Lung (tissue), 17 donors: ENCODE measurements at places on chromosomes 6 and 20. TPM values are rescaled to one million over a fixed set of nuclear protein-coding genes. Genes with fewer than 3 reads are reported as not detected.
A peak's percentile ranks its signal among the peaks of the same experiment; 100 is the strongest.

DNA sequence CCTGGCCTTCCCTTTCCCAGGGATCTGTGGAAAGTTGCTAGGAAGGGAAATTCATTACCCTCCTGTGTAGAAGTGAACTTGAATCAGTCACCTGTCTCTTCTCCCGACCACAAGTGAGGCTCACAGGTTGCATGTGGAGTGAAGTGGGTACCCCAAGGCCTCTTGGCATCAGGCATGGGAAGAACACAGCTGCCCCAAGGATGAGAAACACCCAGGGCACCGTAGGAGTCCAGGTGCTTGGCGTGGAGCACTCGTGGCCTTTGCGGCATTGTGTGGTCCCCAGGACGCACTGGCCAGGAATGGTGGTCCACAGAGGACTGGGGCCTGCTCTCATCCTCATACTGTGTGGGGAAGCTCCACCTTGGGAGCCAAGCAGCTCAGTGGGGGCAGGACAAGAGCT lies 47.5 kb upstream of the VSX1 start:
- no peak for DNase-seq

DNA sequence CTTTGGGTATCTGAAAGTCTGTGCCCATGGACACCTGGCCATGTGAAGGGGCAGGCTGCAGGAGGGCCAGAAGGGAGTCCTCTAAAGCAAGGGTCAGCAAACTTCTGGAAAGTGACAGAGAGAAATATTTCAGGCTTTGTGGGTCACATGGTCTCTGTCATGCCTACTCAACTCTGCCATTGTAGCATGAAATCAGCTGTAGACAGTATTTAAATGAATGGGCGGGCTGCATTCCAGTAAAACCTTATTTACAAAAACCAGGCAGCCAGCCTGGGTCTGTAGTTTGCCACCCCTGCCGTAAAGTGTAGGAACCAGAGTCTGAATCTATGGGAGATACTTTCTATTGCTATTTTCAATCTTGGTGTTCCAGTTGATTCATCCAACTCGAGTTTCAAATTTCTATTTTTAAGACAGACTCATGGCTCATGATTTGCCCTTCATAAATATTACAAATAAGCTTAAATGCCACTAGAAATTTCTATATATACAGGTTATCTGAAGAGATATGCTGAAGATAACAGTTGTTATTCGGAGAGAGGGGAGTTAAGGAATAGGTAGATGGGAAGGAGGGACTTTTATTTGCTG lies 19.0 kb upstream of the ADGRF4 start:
- no peak for DNase-seq

TMEM244 gene
- polyA plus RNA-seq, result not detected

- DNase-seq, result peak; percentile 63
Measured at GRCh38 chr20:2692036-2692885, at the start of gene EBF4. Gene EBF4 (plus strand): TSS chr20:2692780. CDS start chr20:2693646, 866 bp downstream.

DNA sequence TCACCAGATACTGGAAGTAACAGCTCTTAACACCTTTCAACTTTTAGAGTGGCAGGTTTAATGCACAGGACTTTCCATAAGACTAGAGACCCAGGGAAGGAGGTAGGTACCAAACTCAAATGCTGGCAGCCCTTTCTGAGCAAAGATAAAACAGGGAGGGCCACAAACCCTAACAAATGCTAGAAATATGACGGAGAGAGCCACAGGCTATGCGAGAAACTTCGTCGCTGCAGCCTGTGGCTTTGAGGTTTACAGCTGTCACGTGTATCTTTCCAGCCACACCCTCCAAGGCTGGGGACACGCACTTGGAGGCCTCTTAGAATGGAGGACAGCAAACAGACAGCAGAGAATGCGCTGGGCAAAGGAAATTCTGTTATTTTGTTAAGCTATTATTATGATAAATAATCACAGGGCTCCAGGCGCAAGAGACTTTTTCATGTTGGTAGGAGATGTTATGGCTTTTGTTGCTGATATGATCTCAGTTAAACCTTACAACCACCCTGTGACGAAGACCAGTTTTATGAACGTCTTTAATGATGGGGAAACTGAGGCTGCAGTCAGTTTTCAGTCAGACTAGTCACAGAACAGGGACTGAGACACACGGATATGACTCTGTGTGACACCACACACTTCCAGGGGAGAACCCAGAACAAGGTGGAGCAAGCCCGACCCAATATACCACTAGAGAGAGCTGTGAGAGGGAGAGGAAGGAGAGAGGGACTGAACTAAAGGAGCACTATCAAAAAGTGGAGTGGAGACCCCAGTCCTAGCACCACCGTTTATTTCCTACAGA lies 2.0 kb downstream of the TRAM2 start:
- DNase-seq, result peak; percentile 51

GRCh38 chr6:25548451-25548850 lies 103.6 kb upstream of the SCGN start:
- no peak for DNase-seq
